ENCODE measurements at places on chromosomes 11 and 22. TPM values are rescaled to one million over a fixed set of nuclear protein-coding genes. Genes with fewer than 3 reads are reported as not detected.

Gene NDUFS8
- 59.4 TPM for total RNA-seq

Gene CCDC116
- 0.33 TPM for total RNA-seq

Gene BCO2
- total RNA-seq: 0.46 TPM

Gene NAALAD2
- total RNA-seq: not detected

Gene PKDREJ
- not detected for total RNA-seq

Gene PC
- total RNA-seq: 4.5 TPM

Gene EFCAB6
- total RNA-seq: 0.22 TPM

Gene CARD18
- total RNA-seq: not detected

Gene OTOG
- total RNA-seq: not detected

Gene FJX1
- total RNA-seq: not detected

Gene SLC22A9
- not detected for total RNA-seq

Gene SEPTIN3
- total RNA-seq: 0.11 TPM

Gene BET1L
- total RNA-seq: 58.0 TPM

Gene MED17
- total RNA-seq: 65.9 TPM

Gene PLEKHB1
- 23.1 TPM for total RNA-seq

Gene GGT1
- total RNA-seq: 5.9 TPM
